ENCODE measurements at places on chromosomes 1 and 21. TPM values are rescaled to one million over a fixed set of nuclear protein-coding genes. Genes with fewer than 3 reads are reported as not detected.

The ZNF593OS gene
- not detected for total RNA-seq

The PIK3C2B gene
- 4.9 TPM for total RNA-seq

The IVL gene
- not detected for total RNA-seq

The RNASEL gene
- 9.2 TPM for total RNA-seq

The ATP1A4 gene
- total RNA-seq = 0.10 TPM

The COL9A2 gene
- total RNA-seq = 0.94 TPM

The TDRD10 gene
- total RNA-seq = not detected

The GBP7 gene
- total RNA-seq = not detected

The HAX1 gene
- total RNA-seq = 115 TPM

The RNU1-1 gene
- not detected for total RNA-seq

The MPZ gene
- total RNA-seq = 1.7 TPM

The HYI gene
- 12.4 TPM for total RNA-seq

The ZNF593 gene
- total RNA-seq = 27.8 TPM

The ANKRD45 gene
- 0.13 TPM for total RNA-seq

The CCDC185 gene
- total RNA-seq = not detected

The DEGS1 gene
- 92.9 TPM for total RNA-seq

The DNAJC28 gene
- 3.5 TPM for total RNA-seq

The C1orf116 gene
- not detected for total RNA-seq

The TAF1A gene
- 9.1 TPM for total RNA-seq

The HTR1D gene
- total RNA-seq = 0.19 TPM
